ENCODE measurements at places on chromosomes 3 and 15.

DNA sequence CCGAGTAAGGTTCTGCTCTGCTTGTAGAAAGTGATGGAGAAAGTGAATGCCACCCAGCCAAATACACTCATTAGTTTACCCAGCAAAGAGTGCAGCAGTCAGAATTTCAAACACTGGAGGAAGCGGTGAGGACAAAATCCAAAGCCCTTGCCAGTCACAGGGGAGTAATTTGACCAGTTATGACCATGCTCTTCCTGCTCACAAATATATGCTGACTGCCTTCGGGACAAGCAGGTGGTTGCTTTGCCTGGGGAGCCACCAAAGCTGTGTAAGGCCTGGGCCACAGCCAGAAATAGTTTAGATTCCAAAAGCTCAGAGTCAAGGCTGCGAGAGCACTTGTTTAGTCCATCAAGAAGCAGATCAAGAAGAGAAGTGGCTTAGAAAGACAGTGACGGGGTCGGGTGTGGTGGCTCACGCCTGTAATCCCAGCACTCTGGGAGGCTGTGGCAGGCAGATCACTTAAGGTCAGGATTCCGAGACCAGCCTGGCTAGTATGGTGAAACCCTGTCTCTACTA, 51.0 kb upstream of the ATP13A3 start:
- DNase-seq = peak; percentile 47

GRCh38 chr3:188283347-188283746, 129.4 kb downstream of the LPP start:
- no peak for DNase-seq

GRCh38 chr3:140290105-140290504, 355.1 kb downstream of the CLSTN2 start:
- no peak for DNase-seq

GRCh38 chr3:124107104-124107890, 115.4 kb upstream of the ROPN1 start:
- no peak for DNase-seq

GRCh38 chr3:65884071-65884470, 154.6 kb downstream of the MAGI1 start:
- DNase-seq = no peak

GRCh38 chr3:46936733-46937250, 39.8 kb downstream of the CCDC12 start:
- no peak for DNase-seq

- no peak for DNase-seq
These were observed 18.4 kb downstream of the SPATA12 start for GRCh38 chr3:57078635-57079473.

- no peak for DNase-seq
These were observed 1.5 kb downstream of the STXBP5L start for GRCh38 chr3:120909602-120909878.

- DNase-seq = no peak
These were observed 77.0 kb upstream of the SAMMSON start for GRCh38 chr3:69922521-69923000.
